Activated T-helper 1 cell treated with anti-CD3 and anti-CD28 coated beads, Interleukin-12 subunit alpha, Interleukin-12 subunit beta, Interleukin-2, Interleukin-4 antibody, amounts not matched to agents 30 ng/mL and 10 ng/mL and 1 ng/mL, durations not matched to agents 14 hours and 24 hours and 36 hours (primary cell): ENCODE measurements at places on chromosomes 1 and 21. TPM values are rescaled to one million over a fixed set of nuclear protein-coding genes. Genes with fewer than 3 reads are reported as not detected.

Gene NBPF12
- total RNA-seq, result 15.3 TPM in 2 replicates

DNA sequence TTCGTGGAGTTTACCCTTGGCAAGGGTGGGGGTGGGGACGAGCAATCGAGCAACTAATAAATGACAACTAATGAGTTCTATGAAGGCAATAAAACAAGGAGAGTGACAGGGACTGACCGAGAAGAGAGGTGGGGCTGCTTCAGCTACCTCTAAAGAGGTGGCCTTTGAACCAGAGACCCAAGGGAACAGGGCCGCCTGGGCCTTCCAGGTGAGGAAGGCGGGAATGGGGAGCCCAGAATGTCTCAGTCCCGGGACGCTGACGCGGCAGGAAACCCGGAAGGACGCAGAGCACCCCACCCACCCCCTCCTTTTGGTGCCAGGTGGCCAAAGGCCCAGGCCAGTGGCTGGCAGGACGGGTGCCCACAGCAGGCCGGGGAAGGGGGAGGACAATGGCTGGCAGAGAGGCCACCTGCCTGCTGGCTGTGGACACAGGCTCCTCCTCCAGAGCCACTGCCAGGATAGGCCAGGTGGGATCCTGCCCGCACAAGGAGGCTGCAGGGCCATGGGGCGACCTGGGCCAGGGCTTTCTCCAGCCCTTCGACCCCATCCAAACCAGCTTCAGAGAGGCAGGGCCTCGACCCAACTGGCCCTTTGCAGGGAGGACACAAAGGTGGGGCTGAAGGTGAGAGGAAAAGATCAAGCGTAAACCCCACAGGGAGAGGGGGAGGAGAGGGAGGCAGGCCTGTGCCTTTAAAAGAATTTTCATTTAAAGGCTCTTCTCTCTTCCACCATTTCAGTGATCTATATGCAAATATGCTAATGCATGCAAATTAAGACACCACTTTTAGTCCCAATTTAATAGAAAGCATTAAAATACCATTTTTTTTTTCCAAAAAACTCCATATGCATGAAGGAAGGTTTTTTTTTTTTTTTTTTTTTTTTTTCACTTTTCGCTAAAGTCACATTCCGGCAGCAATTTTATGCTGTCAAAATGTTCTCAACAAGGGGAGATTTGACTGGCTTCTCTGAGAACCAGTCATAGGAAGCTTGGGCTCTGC, 58.1 kb downstream of the CASZ1 start:
- H3K36me3 ChIP-seq, result no peaks in the 10 kb centered on the region
- no peak overlapping the region for H3K4me3 ChIP-seq
- H3K27ac ChIP-seq, result no peak overlapping the region

Gene VN1R5
- not detected in 2 replicates for total RNA-seq

- H3K27ac ChIP-seq, result no peak overlapping the region
- no peak overlapping the region for H3K4me3 ChIP-seq
- no peaks in the 10 kb centered on the region for H3K27me3 ChIP-seq
- no peak for DNase-seq
Observed at GRCh38 chr1:62500210-62500609, 63.4 kb downstream of the USP1 start.

Gene MROH7
- not detected in 2 replicates for total RNA-seq

Gene BTG2
- 137 and 139 TPM in 2 replicates for total RNA-seq

- DNase-seq, result no peak
- no peaks in the 10 kb centered on the region for H3K36me3 ChIP-seq
- no peak overlapping the region for H3K4me3 ChIP-seq
Observed at GRCh38 chr1:34052565-34052964, 112.5 kb downstream of the CSMD2 start.

Gene C1orf167
- not detected in 2 replicates for total RNA-seq

Gene SFN
- total RNA-seq, result 0.47 and 0.78 TPM in 2 replicates

Gene SLC25A34
- 1.1 and 1.8 TPM in 2 replicates for total RNA-seq

GRCh38 chr21:46368533-46369285, 44.8 kb downstream of the PCNT start:
- peak; percentile 57 for DNase-seq
- no peaks in the 10 kb centered on the region for H3K27me3 ChIP-seq
- H3K27ac ChIP-seq, result peak overlapping the region; percentile 90
- H3K4me1 ChIP-seq, result peaks cover 24% of the 10 kb centered on the region
- H3K36me3 ChIP-seq, result peaks cover 38% of the 10 kb centered on the region
- peak overlapping the region; percentile 73 for H3K4me3 ChIP-seq

- H3K27me3 ChIP-seq, result peaks cover 8% of the 10 kb centered on the region
- no peaks in the 10 kb centered on the region for H3K4me1 ChIP-seq
- peak; percentile 34 for DNase-seq
- no peak overlapping the region for H3K4me3 ChIP-seq
Observed at GRCh38 chr1:115595279-115596079, 46.3 kb upstream of the VANGL1 start.

- H3K4me1 ChIP-seq, result no peaks in the 10 kb centered on the region
- peaks cover 4% of the 10 kb centered on the region for H3K27me3 ChIP-seq
- H3K4me3 ChIP-seq, result no peak overlapping the region
- DNase-seq, result no peak
- H3K36me3 ChIP-seq, result no peaks in the 10 kb centered on the region
Observed at GRCh38 chr1:87989346-87989745, 660.7 kb downstream of the LMO4 start.

Gene VWA1
- 5.5 and 5.8 TPM in 2 replicates for total RNA-seq

Gene OLIG2
- not detected in 2 replicates for total RNA-seq

- no peaks in the 10 kb centered on the region for H3K36me3 ChIP-seq
- H3K4me3 ChIP-seq, result no peak overlapping the region
- H3K27ac ChIP-seq, result no peak overlapping the region
- no peaks in the 10 kb centered on the region for H3K4me1 ChIP-seq
- H3K27me3 ChIP-seq, result peaks cover 4% of the 10 kb centered on the region
Observed at GRCh38 chr21:35982717-35983116, 77.6 kb downstream of the SETD4 start.

- no peaks in the 10 kb centered on the region for H3K27me3 ChIP-seq
- H3K27ac ChIP-seq, result no peak overlapping the region
- DNase-seq, result no peak
- H3K4me1 ChIP-seq, result no peaks in the 10 kb centered on the region
Observed at GRCh38 chr1:74430342-74430934, 82.0 kb downstream of the LRRC53 start.

DNA sequence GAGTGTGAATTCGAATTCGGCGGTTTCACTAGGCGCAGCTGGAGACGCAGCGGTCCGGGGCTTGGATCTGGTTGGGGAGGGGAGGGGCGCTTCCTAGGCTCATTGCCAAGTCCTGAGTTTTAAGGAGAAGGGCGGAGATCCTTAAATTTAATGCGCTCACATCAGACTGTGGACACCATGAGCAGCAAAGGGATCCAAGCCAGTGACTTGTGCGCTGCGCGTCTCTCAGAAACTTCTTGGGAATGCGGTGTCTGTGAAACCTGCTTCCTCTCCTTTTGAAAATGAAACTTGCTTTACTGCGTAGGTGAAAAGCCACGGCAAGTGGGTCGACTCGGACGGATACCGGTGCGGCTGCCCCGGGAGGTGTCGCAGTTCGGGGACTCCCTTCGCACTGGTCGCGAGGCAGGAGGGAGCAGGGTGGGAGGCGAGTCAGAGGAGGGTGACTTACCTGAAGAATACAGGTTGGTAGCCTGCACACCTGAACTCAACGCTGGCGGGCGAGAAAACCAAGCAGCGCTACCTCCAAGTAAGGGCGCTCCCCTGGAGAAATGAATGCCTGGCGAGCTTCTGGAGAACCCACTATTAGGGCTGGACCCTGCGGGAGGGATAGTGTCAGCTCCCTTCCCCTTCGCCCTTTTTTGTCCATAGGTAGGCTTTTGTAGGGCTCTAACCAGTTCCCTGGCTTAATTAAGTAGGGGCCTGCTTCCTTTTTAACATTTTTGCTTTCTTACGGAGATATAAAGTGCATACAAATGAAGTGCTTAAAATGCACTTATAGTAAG, 992 bp downstream of the TENT5C start:
- DNase-seq, result peak; percentile 57
- peaks cover 26% of the 10 kb centered on the region for H3K36me3 ChIP-seq
- peaks cover 23% of the 10 kb centered on the region for H3K27me3 ChIP-seq
- peaks cover 59% of the 10 kb centered on the region for H3K4me1 ChIP-seq
- H3K27ac ChIP-seq, result peak overlapping the region; percentile 79

Gene KCNJ9
- total RNA-seq, result not detected in 2 replicates

GRCh38 chr1:21325231-21325718, 35.0 kb upstream of the ECE1 start:
- H3K27ac ChIP-seq, result peak overlapping the region; percentile 95
- H3K36me3 ChIP-seq, result peaks cover 30% of the 10 kb centered on the region
- DNase-seq, result no peak
- peaks cover 2% of the 10 kb centered on the region for H3K27me3 ChIP-seq

Gene VAV3
- 5.3 and 6.1 TPM in 2 replicates for total RNA-seq

Gene HCRTR1
- not detected in 2 replicates for total RNA-seq

GRCh38 chr1:43617011-43617410, 32.9 kb upstream of the KDM4A start:
- no peak overlapping the region for H3K27ac ChIP-seq
- no peak for DNase-seq
- no peak overlapping the region for H3K4me3 ChIP-seq
- H3K27me3 ChIP-seq, result no peaks in the 10 kb centered on the region
- H3K4me1 ChIP-seq, result no peaks in the 10 kb centered on the region
- H3K36me3 ChIP-seq, result no peaks in the 10 kb centered on the region

Gene MMEL1
- 0.86 and 1.0 TPM in 2 replicates for total RNA-seq

Gene RAVER2
- total RNA-seq, result 0.34 and 0.36 TPM in 2 replicates

DNA sequence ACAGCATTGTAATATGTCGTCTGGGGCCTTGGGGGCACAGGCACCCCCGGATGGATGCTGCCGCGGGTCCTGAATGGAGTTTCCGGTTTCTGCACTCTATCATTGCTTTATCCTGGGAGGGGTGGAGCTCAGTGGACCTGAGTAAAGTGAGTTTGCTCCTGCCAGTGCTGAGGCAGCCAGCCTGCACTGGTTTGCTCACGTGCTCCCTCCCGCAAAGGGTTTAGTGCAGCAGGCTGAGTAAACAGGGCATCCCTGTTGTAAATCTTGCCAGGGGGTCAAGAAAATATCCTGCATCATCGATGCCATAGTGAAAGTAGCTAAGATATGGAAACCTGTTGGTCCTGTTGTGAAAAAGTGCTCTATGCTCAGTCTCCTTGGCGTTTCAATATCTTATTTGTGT, 85.6 kb upstream of the BRINP3 start:
- H3K4me1 ChIP-seq, result no peaks in the 10 kb centered on the region
- no peak overlapping the region for H3K4me3 ChIP-seq
- H3K27ac ChIP-seq, result no peak overlapping the region

DNA sequence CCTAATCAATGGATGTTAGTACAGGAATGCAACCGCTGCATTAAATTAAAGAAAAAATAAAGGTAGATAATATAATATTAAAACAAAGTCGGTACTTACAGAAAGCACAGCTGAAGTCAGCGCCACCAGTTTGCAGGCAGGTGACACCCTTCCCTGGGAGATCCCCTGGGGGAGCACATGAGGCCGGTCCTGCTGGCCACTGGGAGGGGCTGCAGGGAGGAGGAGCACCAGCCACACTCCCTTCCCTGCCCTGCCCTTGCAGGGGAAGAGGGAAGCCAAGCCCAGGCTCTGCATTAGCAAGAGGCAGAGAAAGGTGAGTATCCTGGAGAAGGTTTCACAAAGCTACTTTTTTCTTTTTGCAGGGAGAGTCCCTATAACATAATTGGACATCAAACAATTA, 507.0 kb downstream of the AJAP1 start:
- no peaks in the 10 kb centered on the region for H3K27me3 ChIP-seq
- no peak for DNase-seq
- no peaks in the 10 kb centered on the region for H3K36me3 ChIP-seq
- H3K4me1 ChIP-seq, result no peaks in the 10 kb centered on the region

- DNase-seq, result no peak
- no peak overlapping the region for H3K4me3 ChIP-seq
- H3K27me3 ChIP-seq, result no peaks in the 10 kb centered on the region
- no peak overlapping the region for H3K27ac ChIP-seq
- peaks cover 18% of the 10 kb centered on the region for H3K4me1 ChIP-seq
- H3K36me3 ChIP-seq, result peaks cover 25% of the 10 kb centered on the region
Observed at GRCh38 chr1:26701266-26701994, 5.6 kb downstream of the ARID1A start.
